ENCODE measurements at places on chromosomes 6 and 20.

DNA sequence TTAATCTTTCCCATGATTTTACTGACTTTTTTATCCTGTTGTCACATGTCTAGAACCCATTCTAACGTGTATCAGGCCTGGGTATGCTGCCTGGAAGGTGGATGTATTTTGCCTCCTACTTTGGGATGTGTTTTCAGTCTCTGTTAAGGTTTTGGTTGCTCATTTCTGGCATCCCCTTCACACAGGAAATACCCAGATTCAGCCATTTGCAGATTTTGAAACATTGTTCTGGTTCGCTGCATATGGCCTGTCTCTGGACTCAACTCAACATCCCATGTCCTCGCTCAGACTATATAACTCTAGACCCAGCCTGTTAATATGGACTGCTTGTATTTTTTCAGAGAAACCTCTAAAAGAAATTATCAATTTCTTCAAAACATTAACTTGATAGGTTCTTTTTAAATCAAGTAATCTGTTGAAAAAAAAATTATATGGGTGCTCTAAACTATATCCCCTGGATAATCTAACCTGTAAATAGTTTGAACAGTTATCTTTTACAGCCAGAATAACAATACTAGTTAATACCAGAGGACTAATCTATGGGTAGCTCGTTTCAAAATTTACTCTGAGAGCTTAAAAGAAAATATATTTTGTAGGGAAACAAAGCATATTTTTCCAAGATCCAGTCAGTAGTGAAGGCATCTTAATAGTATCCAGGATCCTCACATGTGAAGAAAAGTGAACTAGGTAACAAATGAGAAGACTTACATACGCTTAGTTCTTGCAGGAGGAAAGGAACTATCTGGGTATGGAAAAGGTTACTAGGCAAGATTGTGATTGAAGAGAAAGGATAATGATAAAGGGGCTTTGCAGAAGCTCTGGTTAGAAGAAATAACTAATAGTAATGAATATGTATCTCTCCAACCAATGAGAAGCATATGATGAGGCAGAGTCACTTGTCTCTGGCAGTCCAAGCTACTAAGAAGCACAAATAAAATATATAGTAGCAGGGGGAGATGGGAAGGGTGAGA lies 23.4 kb upstream of the HLA-DQB1 start:
- DNase-seq: peak; percentile 3

DNA sequence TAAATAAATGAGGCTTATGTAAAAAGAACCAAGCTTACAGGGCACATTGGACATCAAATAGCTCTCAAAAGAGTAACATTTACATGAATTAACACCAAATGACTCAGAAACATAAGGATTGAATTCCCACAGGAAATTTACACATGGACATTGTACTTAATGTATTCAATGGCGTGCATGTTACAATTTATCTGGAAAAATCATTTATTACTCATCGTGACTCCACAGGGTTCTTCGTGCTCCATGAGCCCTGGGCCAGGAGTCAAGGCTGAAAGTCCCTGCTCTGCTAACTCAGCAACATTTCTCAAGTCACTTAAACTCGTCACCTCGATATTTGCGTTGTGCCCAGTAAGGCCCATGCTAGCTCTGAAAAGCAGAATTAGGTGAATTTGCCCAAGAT lies 158.5 kb downstream of the PHACTR1 start:
- no peak for DNase-seq

GRCh38 chr6:157151029-157151428 lies 172.3 kb downstream of the TMEM242 start:
- DNase-seq: no peak

GRCh38 chr6:93604951-93605350 lies 185.6 kb upstream of the EPHA7 start:
- no peak for DNase-seq

DNA sequence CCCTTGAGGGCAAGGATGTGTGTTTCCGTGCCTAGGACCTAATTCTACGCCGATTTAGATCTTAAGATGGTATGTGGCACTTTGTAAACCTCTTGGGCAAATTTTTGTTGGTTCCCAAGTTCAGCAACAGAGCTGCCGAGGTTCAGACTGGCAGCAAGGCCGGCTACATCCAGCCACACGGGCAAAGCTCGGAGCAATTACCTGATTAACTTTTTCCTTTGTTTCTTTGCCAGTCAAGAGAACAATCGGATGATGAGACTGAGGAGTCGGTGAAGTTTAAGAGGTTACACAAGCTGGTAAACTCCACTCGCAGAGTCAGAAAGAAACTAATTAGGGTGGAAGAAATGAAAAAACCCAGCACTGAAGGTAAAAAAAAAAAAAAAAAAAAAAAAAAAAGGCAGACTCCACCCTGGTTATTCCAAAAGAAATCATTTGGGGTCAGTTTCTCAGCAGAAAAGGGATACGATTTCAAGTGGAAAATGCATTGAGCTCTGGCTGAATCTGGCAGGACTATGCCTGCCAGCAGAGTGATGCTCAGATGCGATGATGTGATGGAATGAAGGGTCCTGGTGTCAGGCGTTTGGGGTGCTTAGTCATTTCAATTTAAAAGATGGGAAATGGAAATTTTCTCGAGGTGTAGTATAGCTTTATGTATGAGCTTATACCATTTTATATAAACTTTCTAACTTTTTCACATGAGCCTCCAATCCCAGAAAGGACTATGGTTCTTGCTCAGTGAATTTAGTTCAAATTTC lies 171.6 kb downstream of the SASH1 start:
- no peak for DNase-seq

- DNase-seq: no peak
Measured at GRCh38 chr6:10641528-10641927, 52.9 kb downstream of the C6orf52 start.

DNA sequence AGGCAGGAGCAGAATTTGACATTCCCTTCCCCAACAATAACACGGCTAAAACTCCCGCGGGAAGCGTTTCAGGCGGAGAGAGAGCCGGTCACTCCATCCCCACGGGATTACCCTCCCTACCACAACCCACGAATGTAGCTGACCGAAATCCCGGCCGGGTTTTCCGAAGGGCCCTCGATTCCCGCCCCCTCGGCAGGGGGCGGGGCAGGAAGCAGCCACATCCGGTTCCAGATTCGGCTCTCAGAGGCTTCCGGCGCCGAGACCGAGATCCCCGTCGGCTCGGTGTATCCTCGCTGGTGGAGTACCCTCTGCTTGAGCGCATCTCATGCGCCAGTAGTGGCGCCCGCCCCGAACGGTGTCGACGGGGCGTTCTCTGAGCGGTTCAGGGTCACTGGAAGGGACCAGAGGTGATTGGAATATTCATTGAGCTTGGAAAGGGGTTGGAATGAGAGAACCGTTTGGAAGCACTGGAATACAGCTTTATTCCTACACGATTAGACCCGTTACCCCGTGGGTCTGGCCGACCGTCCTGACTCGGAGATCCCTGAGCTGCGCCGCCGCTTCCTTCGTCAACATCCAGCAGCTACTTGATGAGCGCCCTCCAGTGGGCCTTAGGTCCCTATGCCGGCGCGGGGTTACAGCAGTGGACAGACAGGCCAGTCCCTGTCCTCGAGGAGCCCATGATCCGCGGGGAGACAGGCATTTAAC lies 649 bp upstream of the RGL2 start:
- DNase-seq: peak; percentile 95

DNA sequence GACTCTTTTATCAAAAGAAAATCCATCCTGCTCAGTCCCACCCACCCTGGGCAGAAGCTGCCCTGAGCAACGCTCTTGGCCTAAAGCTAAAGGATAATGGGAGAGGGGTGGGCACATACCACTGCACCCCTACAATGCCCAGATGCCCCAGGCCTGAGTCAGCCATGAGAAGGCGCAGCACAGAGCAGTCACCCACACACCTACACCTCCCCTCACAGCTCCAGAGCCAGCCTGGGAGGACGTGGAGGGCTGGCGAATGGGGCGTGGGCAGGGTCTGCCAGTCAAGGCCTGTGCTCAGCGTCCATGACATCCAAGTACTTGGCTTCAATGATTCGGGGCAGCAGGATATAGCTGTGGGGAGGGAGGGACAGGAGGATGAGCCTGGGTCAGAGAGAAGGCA lies 11.5 kb downstream of the SLC4A11 start:
- no peak for DNase-seq

GRCh38 chr6:138656364-138657064 lies 117.1 kb upstream of the CCDC28A start:
- no peak for DNase-seq

DNA sequence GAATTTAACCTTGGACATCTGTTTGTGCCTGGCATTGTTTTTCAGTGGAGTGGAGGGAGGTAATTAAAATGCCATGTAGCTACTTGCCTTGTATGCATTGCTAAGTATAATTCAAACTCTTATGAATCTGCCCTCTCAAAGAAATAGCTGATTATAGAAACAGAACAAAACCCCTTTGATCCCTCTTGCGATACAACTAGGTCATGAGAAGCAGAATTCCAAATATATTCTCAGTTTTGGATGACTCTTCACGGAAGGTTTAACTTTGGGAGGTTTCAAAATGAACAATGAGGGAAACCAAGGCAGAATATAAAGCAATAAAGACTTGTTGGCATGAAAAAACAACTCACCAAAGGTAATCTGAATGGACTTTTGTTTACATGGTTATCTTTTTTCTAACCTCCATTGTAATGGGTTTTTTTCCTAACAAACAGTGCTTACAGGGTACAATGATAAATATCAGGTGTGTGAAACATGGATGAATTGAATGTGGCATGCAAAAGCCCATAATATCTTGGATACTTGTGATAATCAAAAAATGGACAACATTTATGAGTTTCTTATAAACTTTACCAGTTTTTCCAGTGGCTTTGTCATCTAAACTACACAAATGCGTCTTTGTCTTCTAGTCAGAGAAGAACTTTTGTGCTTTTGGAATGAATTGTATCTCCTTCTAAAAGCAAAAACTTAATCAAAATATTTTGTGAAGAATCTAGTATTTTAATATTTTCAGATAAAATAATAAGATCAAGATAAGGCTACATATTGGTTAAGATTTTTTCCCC lies 15.7 kb upstream of the HEY2 start:
- no peak for DNase-seq

DNA sequence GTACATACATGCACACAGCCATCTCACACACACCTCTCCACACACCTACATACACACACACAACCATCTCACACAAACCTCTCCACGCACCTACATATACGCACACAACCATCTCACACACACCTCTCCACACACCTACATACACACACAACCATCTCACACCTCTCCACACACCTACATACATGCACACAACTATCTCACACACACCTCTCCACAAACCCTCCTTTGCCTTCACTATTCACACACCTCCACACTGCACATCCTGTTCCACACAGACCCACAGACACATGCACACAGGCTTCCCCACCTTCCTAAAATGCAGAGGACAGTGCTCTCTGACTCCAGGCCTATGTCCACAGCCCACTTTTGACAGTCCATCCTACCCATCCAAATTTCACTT lies 16.3 kb upstream of the NINL start:
- DNase-seq: no peak

- DNase-seq: no peak
Measured at GRCh38 chr20:1507276-1507675, 16.1 kb upstream of the SIRPB2 start.

DNA sequence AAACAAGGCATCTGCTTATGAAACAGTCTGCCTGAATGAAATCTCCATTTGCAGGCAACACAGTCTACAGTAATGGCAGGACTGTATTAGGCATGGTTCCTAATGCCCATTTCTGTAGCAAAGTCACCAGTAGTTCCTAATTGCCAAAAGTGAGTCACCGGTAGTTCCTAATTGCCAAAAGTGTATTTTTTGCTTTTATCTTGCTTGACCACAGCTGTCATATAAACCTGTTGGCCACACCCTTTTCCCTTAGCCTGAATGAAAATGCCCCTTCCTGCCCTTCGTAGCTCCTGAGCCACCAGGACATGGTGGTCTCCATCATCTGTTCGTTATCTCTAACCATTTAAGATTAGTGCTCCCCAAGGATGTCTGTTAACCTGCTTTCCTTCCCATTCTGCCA lies 34.5 kb downstream of the MTHFD1L start:
- no peak for DNase-seq

- DNase-seq: no peak
Measured at GRCh38 chr6:122751326-122751725, 28.2 kb upstream of the FABP7 start.

- no peak for DNase-seq
Measured at GRCh38 chr20:1992359-1993110, 1.3 kb downstream of the PDYN start.

- DNase-seq: no peak
Measured at GRCh38 chr6:109027964-109028363, 66.7 kb downstream of the SESN1 start.

GRCh38 chr6:24477070-24477469 lies 12.3 kb downstream of the GPLD1 start:
- DNase-seq: no peak

DNA sequence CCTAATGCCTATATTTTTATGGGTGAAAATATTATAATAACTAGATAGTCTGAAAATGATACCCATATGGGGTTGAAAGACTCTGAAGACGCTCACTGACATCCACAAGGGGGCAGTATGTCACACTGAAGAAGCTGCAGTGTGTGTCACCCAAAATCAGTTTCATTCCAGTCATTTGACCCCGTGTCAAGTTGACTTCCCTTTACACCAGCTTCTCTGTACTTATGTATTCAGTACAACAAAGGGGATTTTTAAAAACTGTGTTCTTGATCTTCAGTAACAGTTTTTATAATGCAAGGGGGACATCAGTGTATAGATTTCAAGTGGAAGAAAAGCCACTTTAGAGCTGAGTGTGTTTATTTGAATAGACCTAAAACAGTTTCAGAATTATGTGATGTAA lies 19.3 kb downstream of the FAXC start:
- peak; percentile 73 for DNase-seq

DNA sequence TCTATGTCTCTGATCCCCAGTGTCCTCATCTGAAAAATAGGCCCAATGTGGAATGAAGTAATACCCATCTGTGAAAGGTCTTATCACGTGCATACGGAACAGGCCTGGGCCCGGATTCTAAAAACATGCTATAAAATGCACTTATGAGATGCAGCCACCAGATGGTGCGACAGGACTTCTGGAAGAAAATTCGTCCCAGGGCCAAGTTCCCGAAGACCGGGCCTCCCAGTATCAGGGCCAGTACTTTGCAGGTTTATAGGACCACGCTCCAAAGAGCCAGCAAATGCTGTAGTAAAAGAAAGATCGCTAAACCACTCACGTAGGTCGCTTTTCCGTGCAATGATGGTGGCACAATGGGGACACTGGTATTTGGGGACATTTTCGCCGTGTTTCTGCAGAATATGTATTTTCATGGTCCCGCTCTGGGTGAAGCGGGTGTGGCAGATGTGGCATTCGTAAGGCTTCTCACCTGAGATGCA lies 10.6 kb downstream of the CTCFL start:
- DNase-seq: peak; percentile 31

DNA sequence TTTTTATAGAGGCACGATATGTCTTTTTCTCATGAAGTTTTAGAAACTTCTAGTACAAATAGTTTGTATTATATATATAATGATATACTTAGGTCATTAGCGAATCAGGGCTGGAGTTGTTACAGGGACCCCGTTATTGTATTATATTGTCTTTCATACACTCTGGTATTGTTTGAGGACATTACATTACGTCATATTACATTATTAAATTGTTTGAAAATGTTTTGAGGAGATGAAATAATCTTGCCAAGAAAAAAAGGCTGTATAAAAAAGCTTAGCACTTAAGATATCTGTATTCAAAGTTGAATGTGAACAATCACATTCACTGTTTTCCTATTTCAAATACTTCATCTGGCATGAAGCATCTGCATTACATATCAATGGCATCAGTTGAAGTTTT lies 239.6 kb upstream of the ASCC3 start:
- DNase-seq: no peak

- DNase-seq: no peak
Measured at GRCh38 chr6:11929241-11929835, 82.8 kb upstream of the HIVEP1 start.

All from activated T-cell treated with anti-CD3 and anti-CD28 coated beads, Interleukin-2, amount 50 U/mL, for 72 hours (primary cell).